Epithelial cell of prostate (primary cell): ENCODE measurements at places on chromosomes 3 and 15.

GRCh38 chr3:188286087-188286513 is 132.1 kb downstream of the LPP start:
- DNase-seq = peak; percentile 75

GRCh38 chr15:89346516-89347231 is 12.1 kb upstream of the POLG start:
- no peak for DNase-seq

DNA sequence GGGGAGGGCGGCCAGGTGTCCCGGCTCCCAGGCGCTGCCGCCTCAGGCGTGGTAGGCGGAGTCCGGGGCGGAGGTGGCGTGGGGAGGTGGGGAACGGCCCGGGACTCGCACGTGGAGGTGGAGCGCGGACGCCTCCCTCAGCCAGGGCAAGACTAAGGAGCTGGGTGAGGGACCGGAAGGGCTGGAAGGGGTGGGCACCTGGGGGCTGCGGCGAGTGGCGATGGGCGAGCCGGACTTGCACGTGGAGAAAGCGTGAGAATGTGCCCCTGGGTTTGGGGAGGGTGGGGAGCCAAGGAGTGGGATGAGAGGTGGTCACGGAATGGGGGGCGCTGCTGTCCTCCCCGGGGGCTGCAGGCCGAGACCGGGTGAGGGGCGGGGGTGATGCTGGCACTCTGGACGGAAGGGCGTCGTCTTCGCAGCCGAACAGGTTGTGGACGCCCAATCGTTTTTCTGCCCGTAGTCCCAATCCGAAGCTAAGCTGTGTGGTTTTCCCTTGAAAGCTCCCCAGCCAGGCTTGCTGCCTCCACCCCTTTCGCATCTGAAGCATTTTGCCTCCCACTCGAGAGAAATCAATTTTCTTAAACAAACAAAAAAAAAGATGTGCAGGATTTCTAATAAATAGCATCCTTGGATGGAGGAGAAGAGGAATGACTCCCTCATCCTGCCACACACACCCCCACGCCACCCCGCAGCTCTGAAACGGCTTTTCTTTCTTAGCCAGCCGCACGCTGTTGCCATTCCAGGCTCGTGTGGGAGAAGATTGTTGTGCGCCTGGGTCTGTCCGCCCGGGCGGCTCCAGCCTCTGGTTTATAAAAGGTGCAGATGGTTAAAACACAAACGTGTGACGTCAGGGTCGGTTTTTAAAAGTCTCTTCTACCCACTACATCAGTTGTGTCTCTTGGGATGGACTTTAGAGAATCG is 62.5 kb upstream of the ANKRD28 start:
- no peak for DNase-seq

GRCh38 chr3:134028486-134029255 is 1.1 kb downstream of the SLCO2A1 start:
- DNase-seq = no peak

- no peak for DNase-seq
These were observed 110.1 kb upstream of the PLXNA1 start for GRCh38 chr3:126872701-126873342.

DNA sequence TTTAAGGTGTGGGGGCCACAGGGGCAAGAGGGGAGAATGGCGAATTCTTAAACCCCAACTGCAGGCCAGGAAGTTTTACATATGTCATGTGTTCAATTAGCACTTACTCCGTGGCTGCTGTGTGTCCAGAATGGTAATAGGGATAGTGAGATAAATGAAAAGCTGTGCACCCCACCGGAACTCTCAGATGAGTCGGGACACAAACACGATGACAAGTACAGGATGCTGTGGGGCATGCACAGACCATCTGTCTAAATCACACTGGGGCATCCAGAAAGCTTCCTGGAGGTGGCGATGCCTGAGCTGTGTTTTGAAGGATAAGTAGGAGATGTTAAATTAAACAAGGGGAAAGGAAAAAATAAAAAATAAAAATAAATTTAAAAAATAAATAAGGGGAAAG is 18.3 kb upstream of the TMEM158 start:
- no peak for DNase-seq

- DNase-seq = no peak
These were observed 296.8 kb downstream of the WDR72 start for GRCh38 chr15:53462651-53463050.

- no peak for DNase-seq
These were observed 62.0 kb upstream of the CSTA start for GRCh38 chr3:122263058-122263457.

DNA sequence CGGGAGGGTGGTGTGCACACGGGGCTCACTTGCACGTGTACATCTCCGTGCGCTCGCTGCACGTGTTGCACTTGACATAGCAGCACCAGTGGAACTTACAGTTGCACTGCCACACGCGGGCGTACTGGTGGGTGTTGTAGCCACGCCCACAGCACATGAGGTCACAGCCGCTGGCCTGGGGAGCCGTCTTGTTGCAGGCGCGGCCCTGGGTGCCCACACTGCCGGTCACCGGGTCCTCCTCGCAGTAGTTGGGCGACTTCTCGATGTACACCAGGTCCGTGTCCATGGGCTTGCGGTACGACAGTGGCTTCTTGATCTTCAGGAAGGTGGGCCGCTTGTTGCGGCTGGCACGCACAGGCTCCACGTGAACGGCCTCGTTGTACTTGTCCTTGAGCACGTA is 61.0 kb downstream of the WNT7A start:
- no peak for DNase-seq

DNA sequence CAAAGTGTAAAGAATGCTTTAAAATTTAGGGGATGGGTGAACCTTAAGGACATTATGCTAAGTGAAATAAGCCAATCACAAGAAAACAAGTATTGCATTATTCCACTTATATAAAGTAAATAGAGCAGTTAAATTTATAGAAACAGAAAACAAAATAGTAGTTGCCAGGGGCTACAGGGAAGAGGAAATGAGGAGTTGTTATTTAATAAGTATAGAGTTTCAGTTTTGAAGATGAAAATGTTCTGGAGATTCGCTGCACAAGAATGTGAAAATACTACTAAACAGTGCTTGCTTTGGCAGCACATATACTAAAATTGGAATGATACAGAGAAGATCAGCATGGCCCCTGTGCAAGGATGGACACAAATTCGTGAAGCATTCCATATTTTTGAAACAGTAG is 32.0 kb downstream of the DNAH12 start:
- DNase-seq = no peak

DNA sequence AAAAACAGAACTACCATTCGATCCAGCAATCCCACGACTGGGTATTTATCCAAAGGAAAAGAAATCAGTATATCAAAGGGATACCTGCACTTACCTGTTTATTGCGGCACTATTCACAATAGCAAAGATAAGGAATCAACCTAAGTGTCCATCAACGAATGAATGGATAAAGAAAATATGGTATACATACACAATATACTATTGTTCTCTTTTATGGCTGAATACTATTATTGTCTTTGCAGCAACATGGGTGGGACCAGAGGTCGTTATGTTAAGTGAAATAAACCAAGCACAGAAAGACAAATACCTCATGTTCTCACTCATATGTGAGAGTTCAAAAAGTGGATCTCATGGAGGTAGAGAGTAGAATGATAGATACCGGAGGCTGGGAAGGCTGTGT is 118.3 kb upstream of the FAM3D start:
- DNase-seq = no peak

- DNase-seq = no peak
These were observed 23.3 kb upstream of the CEMIP start for GRCh38 chr15:80755885-80756284.

GRCh38 chr3:72176537-72177041 is 391.6 kb upstream of the PROK2 start:
- no peak for DNase-seq

- no peak for DNase-seq
These were observed 75.5 kb downstream of the ADAMTS9 start for GRCh38 chr3:64612082-64612860.

DNA sequence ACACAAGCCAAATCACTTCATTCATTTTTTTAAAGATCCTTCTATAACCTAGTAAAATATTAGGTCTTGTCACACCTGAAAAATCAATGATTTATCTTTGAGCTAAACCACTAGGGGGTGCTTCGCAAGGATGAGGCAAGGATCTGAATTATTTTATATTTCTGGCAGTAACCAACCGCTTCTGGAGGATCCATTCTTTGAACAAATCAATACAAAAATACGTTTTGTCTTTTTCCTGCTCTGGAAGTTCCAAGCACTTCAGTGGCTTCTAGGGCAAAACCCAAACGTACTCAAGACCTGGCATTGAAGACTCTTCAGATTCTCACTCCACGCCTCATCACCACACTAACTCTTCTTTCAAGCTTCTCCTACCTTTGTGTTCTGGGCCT is 486 bp downstream of the LSG1 start:
- no peak for DNase-seq

GRCh38 chr3:157078131-157078810 is 81.7 kb downstream of the CCNL1 start:
- no peak for DNase-seq

GRCh38 chr3:177652556-177653291 is 455.4 kb upstream of the TBL1XR1 start:
- DNase-seq = no peak

DNA sequence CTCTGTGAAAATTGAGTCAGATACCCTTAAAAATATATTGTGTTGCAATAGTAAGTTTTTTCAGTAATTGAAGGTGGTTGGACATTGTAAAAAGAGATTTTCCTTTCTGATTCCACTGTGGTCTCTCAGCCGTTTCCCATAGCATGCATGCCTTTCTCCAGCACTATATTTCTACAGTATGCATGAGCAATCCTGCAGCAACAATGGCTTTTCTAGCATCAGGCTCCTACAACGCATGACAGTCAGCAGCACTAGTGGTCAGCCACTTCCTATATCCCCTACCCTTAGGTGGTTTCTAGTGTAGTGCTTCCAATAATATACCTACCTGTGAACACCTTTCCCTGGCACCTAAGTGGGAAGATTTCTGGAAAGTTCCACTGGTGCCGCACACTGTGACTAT is 55.4 kb upstream of the SNRPN start:
- no peak for DNase-seq

DNA sequence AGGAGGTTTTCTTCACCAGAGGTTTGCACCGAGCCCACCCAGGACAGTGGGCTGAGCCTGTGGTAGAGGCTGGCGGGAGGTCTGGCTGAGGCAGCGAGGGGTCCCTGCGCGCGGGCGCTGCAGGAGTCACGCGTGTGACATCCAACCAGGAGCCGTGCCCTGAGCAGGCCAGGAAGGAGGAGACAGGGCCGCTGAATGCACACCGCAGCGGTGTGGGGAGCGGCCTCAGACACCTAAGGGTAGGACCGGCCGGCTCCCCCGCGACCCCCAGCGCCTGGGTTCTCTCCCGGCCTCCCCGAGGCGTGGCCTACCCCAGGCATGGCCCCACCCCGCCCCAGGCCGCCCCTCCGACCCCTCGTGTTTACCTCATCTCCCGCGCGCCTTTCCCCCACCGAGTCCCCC is 412 bp downstream of the SLC41A3 start:
- DNase-seq = no peak

GRCh38 chr15:56185980-56186379 is 57.7 kb downstream of the RFX7 start:
- DNase-seq = no peak

DNA sequence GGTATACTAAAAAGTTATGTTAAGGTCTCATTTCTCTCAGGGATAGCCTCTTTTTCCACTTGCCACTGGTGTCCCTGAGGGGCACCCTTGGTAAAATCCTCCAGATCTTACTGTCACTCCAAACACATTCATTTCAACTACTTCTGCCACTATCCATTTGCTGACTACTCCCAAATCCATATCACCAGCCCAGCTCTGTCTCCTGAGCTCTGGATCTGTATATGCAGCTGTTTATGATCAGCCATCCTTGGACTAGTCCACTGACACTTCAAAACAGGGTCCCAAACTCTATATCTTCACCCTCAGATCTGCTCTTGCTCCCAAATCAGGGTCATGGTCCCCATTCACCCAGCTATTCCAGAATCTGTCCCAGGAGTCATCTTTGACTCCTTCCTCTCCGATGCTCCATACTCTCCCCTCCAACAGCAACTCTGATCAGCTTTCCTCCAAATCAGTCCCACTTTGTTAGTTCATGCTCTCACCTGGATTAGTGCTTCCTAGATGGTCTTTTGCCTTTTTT is 9.9 kb downstream of the NCEH1 start:
- DNase-seq = no peak

DNA sequence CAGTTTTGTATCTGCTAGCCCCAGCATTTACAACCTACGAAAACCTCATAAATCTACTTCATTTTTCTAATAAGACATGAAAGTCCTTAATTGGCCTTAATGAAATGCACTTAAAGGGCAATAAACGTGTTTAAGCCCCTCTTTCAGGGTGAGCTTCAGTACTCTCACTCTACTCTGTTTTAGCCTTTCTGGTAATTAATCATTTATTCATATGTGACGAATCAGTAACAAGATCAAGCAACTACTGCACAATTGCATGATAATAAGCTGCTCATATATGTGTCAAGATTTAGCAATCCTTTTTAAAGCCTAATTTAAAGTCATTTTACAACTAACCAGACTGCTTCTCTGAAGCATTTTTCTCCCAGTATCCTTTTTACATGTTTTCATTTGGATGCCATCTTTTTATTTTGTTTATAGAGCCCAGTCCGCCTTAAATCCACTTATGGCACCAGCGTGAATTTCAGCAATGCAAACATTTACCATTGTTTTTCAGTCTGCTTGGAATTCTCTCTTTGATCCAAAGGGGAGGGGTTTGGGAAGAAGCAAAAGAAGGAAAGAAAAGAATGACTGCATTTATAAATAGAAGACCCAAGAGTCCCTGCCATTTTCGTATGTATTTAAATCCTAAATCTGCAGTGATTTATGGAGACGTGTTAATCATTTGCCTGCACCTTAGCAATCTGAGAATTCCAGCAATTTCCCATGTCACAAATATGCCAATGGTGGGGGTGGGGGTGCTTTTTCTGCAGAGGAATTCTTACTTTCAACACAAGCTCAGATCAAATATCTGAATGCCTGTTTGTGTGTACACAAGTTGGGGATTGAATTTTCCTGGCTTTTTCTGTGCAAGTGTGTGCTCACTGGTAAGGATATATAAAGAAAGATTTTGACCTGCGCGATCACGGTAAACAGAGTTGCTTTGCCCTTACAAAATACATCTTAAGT is 230.8 kb upstream of the TBC1D5 start:
- DNase-seq = no peak

GRCh38 chr3:142028243-142028777 is 121.0 kb downstream of the TFDP2 start:
- peak; percentile 44 for DNase-seq

DNA sequence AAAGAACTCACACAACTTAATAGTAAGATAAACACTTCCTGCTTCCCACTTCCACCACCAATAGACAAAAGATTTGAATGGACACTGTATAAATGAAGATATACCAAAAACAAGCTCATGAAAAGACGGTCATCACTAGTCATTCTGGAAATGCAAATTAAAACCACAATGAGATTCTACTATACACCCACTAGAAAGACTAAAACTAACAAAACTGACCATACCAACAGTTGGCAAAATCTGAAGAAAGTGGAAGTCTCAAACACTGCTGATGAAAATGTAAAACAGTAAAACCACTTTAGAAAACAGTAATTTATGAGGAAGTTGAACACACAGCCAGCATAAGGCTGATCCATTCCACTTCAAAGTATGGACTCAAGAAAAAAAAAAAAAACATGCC is 35.6 kb upstream of the CD96 start:
- DNase-seq = no peak
